Neural progenitor cell (in vitro differentiated cells): ENCODE measurements at places on chromosomes 3 and 15. TPM values are rescaled to one million over a fixed set of nuclear protein-coding genes. Genes with fewer than 3 reads are reported as not detected.

DNA sequence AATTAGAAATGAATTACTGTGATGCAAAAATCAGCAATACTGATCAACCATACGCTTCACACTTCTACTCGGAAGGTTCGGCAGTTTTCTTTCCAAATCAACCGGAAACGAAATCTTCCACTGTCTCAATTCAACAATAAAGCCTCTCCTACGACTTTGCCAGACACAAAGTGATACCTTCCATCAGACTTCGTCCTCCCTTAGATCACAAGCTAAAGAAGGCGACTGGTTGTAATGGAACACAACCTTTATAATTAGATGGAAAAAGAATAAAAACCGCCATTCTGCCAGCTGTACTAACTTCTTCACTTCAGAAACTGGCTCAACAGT is 618 bp downstream of the PARL start:
- peak; percentile 4 for DNase-seq
- H3K4me1 ChIP-seq: peaks cover 15% of the 10 kb centered on the region
- H3K36me3 ChIP-seq: no peaks in the 10 kb centered on the region
- peaks cover 6% of the 10 kb centered on the region for H3K27me3 ChIP-seq
- H3K27ac ChIP-seq: peak overlapping the region; percentile 4

DNA sequence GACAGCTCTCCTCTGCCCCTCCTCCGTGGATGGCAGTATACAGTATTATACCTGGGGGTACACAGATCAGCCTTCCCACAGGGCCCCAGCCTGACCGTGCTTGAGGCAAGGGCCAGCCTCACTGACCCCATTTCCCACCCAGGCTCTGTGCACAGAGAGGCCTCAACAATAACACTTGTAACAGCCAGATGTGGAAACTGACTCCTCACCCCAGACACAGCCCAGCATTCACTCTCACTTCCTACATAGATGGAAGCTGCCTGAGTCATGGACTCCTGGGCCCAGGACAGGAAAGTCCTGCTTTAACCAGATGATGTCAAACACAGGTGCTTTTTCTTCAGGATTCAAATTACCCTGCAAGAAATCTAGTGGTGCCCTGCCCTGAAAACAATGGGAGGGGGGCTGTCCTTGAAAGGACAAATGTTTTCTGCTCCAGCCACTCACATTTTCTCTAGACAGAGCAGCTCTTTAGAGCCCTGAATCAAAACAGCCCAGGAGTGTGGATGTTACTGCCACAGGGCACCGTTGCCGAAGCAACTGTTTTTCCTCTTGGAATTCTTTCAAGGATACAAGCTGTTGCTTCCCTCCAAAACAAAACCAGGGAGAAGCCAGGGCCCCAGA is 16.4 kb downstream of the CCDC12 start:
- H3K4me3 ChIP-seq: no peak overlapping the region
- peak overlapping the region; percentile 87 for H3K27ac ChIP-seq
- H3K36me3 ChIP-seq: no peaks in the 10 kb centered on the region
- DNase-seq: peak; percentile 47
- H3K4me1 ChIP-seq: peaks cover 18% of the 10 kb centered on the region
- H3K27me3 ChIP-seq: no peaks in the 10 kb centered on the region

DNA sequence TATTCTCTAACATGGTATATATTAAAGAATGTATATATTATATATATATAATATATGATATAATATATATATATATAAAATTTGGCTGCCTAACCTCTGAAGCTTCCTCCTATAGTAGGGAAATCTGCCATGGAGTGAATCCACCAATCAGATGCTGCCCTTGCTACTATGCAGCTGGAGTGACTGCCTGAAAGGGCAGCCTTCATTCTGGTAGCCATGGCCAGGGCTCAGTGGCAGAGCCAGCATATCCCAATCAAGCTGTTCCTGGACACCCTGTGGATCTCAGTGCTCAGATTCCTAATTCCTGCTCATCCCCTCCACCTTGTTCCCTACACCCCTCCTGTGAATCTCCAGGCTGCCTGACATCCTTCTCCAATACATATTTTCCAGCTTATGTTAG is 2.2 kb upstream of the SH3GL3 start:
- no peaks in the 10 kb centered on the region for H3K36me3 ChIP-seq
- H3K4me3 ChIP-seq: no peak overlapping the region
- H3K4me1 ChIP-seq: no peaks in the 10 kb centered on the region
- no peak for DNase-seq
- no peak overlapping the region for H3K27ac ChIP-seq

The ALPK3 gene
- total RNA-seq: 5.4 and 9.5 TPM in 2 replicates

The REC114 gene
- not detected in 2 replicates for total RNA-seq
